A549 treated with DMSO at 1 μM for 4 hours (cell line): ENCODE measurements at places on chromosomes 7 and 10. TPM values are rescaled to one million over a fixed set of nuclear protein-coding genes. Genes with fewer than 3 reads are reported as not detected.

The ACSM6 gene
- not detected in 5 replicates for total RNA-seq

The MACC1 gene
- total RNA-seq, result not detected in 5 replicates

The ZNF503 gene
- total RNA-seq, result 9.2 to 14.1 TPM (median 12.5 TPM) in 5 replicates

The SYT15B gene
- total RNA-seq, result 2.6 to 4.3 TPM (median 3.1 TPM) in 5 replicates

The ADRB1 gene
- total RNA-seq, result 0.54 to 0.86 TPM (median 0.76 TPM) in 5 replicates

The BNIP3 gene
- total RNA-seq, result 40.9 to 45.1 TPM (median 42.0 TPM) in 5 replicates

The HOXA2 gene
- total RNA-seq, result 0.70 to 1.6 TPM (median 1.2 TPM) in 5 replicates

The LIPJ gene
- total RNA-seq, result not detected in 5 replicates

The C10orf105 gene
- not detected in 5 replicates for total RNA-seq

The COMTD1 gene
- 24.0 to 47.2 TPM (median 44.1 TPM) in 5 replicates for total RNA-seq

The PILRA gene
- total RNA-seq, result 3.4 to 5.8 TPM (median 5.2 TPM) in 5 replicates

The DNAJC12 gene
- 55.6 to 76.9 TPM (median 63.3 TPM) in 5 replicates for total RNA-seq

The OPALIN gene
- not detected in 5 replicates for total RNA-seq

The TLX1 gene
- total RNA-seq, result 0.05 TPM in 1 of 5 replicates, not detected in the others

The COBL gene
- 4.6 to 5.3 TPM (median 4.8 TPM) in 5 replicates for total RNA-seq

The MNX1 gene
- 3.8 to 6.1 TPM (median 5.5 TPM) in 5 replicates for total RNA-seq

The FGF8 gene
- 0.08 TPM in 1 of 5 replicates, not detected in the others for total RNA-seq

The ANKRD26 gene
- total RNA-seq, result 2.1 to 3.8 TPM (median 3.3 TPM) in 5 replicates

The INHBA gene
- total RNA-seq, result 0.78 to 1.7 TPM (median 1.3 TPM) in 5 replicates

The OPN4 gene
- total RNA-seq, result not detected in 5 replicates

The SMIM30 gene
- total RNA-seq, result 30.0 to 38.7 TPM (median 34.9 TPM) in 5 replicates

The PLAU gene
- total RNA-seq, result 142 to 163 TPM (median 157 TPM) in 5 replicates

The FAM25C gene
- total RNA-seq, result 0.99 to 2.1 TPM (median 2.0 TPM) in 5 replicates

The SFRP4 gene
- 3.5 to 4.6 TPM (median 3.9 TPM) in 5 replicates for total RNA-seq

The AOAH gene
- 0.06 to 0.13 TPM in 2 of 5 replicates, not detected in the others for total RNA-seq
